Frontal cortex (tissue), 4 donors: ENCODE measurements at places on chromosomes 5 and 9.

DNA sequence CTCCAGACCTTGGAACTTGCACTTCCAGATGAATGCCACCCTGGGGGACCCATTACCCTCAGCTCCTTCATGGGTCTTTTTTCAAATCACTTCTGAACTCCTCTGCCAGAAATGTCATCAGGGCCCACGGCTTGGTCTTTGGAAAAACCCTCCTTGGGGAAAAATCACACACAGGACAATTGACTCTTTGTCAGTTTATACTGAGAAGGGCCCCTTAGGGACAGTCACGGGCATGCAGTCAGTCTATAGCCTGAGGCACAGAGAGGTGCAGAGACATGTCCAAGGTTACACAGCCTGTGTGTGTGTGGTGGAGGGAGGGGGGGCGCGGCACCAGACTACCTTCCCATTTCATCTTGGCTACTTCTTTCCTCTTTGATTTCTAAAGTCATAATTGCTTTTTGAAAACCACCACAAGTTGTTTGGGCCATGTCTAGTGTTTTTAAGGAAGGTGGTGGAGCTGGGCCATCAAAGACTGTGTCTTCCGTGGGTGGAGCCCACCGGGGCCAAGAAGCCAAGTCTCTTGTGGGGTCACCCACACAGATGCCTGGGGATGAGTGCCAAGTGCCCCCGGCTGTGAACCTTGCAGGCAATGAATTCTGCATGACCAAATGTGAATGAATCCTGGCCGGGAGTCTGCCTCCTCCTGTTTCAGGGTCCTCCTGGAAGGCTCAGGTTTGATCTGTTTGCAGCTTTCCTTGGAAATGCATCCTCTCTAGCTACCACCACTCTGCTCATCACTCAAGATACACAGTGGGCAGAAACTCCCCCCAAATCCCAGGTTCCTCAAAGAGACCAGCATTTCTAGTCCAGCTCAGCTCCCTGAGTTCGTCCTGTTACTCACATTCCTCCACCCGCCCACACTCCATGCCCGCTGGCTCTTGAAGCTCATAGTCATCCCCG, 200.1 kb upstream of the TBC1D2 start:
- no peak for DNase-seq

DNA sequence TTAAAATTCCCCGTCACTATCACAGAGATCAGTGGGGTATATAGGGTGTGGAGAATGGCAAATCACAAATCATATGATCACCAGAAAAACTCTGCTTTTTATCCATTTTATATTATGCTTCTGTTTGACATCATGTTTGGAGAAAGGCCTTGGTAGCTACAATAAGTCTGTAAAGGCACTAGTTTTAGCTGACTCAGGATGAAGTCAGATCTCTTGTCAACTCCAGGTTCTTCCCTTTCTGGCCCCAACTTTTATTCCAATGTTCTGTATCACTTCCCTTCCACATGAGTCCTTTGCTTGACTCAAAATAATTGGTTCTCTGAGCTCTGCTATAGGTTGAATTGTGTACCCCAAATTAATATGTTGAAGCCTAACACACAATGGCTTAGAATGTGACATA, 484.9 kb downstream of the PTPRD start:
- DNase-seq: no peak

DNA sequence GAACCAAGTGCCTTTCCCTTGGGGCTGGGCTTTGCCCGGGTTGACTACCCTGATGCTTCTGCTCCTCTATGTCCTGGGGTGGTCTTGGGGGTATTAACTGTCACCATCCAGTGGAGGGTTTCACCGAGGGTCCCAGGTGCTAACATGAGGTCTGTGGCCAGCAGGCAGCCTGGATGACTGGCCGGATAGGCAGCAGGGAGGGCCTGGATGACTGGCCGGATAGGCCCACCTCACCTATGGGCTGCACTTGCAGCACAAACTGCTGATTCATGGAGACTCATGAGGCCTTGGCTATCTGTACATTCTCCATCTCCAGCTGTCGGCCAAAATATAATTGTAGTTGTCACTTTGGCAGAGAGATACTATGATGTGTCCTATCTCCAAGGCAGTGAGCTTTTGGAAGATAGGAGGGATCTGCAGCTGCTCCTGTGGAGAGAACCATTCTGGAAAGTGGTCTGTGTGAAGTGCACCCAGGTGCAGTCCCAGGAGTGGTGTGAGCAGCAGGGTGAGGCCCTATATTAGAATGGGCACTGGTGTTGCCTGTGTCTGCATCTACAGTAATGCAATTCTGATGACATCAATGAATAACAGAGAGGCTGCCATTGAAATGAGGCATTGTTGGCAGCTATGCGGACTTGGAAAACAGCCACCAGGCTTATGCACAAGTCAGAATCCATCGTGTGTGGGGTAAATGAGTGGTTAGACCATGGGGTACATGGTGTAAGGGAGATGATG, 26.3 kb upstream of the CDKN2AIPNL start:
- DNase-seq: no peak

DNA sequence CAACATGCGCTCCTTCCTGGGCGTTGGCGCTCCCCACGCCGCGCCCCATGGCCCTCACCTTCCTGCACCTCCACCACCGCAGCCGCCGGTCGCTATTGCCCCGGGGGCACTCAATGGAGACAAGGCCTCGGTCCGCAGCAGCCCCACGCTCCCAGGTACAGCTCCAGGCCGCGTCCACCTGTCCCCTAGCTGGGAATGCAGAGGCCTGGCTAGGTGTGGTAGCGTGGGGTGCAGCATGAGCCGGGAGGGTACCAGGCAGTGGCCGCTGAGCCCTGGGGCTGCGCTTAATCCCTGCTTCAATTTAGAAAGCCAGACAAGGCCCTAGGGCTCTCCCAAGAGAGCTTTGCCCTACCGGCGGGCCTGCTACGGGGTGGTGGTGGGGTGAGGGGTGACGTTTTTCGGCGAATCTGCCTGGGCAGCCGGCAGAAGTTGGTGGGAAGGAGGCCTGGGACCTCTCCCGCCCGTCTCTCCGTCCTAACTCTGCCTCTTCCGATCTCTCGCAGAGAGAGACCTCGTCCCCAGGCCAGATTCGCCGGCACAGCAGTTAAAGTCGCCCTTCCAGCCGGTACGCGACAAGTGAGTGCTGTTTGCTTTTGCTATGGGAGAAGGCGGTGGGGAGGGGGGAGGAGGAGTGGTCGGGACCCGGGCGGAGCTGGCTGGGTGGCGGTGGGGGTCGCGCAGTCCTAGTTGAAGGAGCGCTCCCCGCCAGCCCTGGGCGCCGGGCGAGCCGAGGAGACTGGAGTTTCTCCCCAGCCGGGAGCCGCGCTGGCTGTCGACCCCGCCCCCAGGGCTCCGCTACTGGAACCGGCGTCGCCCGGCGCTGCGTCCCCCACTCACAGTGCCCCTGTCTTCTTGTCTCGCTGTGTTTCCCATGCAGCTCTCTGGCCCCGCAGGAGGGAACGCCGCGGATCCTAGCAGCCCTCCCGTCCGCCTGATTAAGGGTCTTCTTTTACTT, 4.8 kb downstream of the IRX1 start:
- DNase-seq: no peak

DNA sequence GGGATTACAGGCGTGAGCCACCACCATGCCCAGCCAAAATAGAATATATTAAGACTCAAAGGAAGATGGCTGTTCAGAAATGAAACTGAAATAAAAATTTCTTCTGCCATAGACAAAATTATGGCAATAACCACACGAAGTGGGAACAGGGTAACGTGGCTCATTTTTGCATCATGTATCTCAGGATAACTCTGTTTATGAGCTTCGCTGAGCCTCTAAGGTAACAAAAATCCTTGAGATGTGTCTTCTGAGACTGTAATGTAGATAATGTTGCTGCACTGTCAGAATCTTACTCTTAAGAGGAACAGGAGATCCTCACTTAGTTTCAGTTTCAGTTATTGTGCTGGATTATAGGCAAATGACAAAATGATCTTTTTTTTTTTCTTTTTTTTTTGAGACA, 153.8 kb downstream of the GOLPH3 start:
- DNase-seq: no peak

DNA sequence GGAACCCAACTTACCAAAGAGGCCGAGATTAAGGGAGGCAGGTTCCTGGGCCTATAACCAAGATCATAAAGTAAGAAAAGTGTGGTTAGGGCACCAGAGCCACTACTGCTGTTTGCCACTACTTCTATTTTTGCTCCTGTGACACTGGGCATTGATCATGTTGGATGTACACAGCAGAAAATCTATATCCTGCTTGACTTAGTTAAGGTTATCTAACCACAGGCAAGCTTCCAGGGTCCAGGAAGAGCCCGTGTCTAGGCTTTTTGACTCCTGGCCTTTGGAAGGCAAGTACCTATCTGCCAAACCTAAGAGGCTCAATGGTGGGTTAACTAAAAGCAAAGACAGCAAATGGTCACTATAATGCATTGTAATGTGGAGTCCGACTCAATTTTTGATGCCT, 497.5 kb upstream of the DMAC1 start:
- DNase-seq: no peak

GRCh38 chr9:18263377-18263776, 210.6 kb upstream of the ADAMTSL1 start:
- DNase-seq: no peak

- no peak for DNase-seq
Observed at GRCh38 chr9:96483733-96484390, 33.9 kb downstream of the HABP4 start.

DNA sequence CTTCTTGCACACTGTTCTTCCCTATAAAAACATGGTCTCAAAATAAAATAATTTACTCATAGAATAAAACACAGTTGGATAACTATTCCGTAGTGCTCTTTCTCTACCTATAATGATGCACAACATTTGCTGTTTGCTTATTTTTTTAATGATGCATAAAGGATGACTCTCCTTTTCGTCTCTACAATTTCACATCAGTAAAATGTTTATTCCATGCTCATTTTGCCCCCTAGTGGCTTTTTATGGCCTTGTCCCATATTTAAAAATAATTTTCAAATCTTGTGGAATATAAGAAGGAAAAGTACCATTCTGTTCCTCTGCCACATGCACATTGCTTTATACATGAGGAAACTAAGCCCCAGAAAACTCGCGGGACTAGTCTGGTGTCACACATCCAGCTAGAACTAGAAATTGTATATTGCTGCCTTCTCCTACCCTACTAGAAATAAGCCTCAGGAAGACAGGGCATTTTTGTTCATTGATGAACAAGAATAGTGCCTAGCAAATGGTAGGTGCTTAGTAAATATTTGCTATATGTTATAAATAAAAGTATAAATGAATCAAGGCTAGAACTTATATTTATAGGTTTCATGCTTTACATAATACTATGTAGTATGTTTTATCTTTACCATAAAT, 12.7 kb downstream of the KCTD16 start:
- DNase-seq: no peak

DNA sequence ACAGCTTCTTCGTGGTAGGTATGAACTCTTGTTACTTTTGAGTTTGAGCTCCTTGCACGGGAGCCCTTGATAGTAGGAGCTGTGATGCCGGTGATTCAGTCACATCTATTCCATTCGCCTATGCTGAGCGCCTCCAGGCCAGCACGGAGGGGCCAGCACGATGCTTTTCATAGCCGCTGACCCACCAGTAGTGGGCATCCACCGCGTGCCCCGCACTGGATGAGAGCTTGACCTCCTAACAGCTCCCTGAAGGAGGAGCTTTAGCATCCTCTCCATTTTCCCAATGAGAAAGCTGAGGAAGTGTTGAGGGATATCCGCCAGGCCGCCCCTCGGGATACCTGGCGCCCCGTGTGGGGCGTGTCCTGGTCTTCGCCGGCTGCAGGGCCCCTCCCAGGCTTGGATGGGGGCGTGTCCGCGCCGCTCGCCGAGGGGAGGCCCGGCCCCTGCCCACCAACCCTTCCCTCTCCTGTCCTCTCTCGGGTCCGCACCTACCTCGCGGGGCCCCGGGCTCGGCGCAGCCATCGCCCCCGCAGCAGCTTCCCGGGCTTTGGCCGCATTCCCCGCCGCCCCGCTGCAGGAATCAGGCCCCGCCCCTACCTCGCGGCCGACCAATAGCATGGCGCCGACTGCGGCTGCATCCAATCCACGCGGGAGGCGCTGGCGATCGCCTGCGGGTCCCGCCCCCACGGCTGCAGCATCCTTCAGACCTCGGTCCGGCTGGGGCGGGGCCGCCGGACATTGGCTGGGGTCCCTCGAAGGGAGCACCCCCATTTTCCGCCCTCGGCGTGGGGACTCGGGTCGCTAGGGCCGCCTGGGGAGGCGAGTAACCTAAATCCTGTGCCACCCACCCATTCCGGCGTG, at the start of gene PIP5KL1:
TSS of gene PIP5KL1 (minus strand) at position 547 of the 861 bp plus-strand sequence. CDS start at position 522, 25 bp downstream.
- peak; percentile 93 for DNase-seq

- no peak for DNase-seq
Observed at GRCh38 chr5:163535290-163535689, 29.9 kb downstream of the MAT2B start.

DNA sequence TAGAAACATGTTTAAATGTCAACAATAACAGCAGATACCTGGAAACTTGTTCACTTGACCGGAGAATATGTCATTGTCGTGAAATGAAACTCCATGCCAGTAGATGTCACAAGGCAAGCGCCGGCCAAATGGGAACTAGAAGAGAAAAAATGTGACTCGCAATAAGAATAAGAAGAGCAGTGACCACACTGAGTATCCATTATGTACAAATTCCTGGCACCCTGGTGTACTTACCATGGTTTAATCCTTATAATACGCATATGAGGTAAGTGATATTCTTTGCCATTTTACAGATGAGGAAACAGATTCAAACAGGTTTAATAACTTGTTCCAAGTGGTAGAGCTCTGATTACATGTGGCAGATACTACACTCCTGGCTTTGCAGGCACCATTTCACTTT, 53.9 kb downstream of the TTLL11 start:
- DNase-seq: no peak

GRCh38 chr5:18141222-18141621, 507.0 kb downstream of the TAF11L14 start:
- no peak for DNase-seq

- no peak for DNase-seq
Observed at GRCh38 chr5:165163861-165164260, 1658.4 kb downstream of the MAT2B start.

DNA sequence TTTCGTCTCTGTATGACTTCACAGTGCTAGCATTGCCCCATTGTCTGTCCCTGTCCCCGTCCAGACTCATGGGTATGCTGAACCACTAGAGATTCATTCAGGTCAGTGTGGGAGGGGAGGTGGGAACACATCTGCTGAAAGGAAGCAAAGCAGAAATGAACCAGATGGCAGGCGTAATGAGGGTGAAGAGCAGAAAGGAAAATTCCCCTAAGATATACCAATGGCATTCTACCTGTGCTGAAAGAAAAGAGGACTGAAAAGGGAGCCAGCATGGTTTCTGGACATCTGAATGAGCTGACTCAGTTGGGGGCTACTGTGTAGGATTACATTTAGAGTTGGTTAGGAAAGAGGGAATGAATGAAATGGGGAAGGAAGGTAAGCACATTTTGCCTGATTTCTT, 678.7 kb downstream of the MAT2B start:
- DNase-seq: no peak

GRCh38 chr9:98911042-98911441, 32.7 kb upstream of the COL15A1 start:
- DNase-seq: no peak

GRCh38 chr9:95306819-95307218, 10.7 kb downstream of the FANCC start:
- no peak for DNase-seq

GRCh38 chr9:137275588-137276472, 1.7 kb upstream of the TOR4A start:
- DNase-seq: no peak
